Muscle of arm (tissue), 14 donors: ENCODE measurements at places on chromosomes 6 and 20.
A peak's percentile ranks its signal among the peaks of the same experiment; 100 is the strongest.

GRCh38 chr6:125154118-125154760, 666 bp downstream of the TPD52L1 start:
- DNase-seq = peak; percentile 9

- DNase-seq = no peak
These were observed 4.7 kb downstream of the ECT2L start for GRCh38 chr6:138800377-138801150.

DNA sequence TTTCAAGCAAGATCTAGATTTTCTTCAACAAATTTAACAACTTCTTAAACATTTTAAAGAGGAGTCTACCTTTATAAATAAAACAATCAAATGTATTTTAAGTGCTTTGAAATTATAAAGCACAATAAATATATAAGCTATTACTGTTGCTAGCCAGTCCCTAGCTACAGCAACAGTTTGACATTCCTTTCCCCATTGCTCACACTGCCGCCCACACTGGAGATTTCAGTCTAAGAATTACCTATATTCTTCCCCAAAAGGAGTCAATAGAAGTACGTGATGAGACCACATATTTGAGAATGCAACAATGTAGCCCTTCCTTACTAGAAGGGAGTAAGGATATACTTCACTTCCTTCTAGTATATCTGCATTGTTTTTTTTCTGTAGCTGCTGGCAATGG, 65.3 kb upstream of the RNF146 start:
- DNase-seq = no peak

DNA sequence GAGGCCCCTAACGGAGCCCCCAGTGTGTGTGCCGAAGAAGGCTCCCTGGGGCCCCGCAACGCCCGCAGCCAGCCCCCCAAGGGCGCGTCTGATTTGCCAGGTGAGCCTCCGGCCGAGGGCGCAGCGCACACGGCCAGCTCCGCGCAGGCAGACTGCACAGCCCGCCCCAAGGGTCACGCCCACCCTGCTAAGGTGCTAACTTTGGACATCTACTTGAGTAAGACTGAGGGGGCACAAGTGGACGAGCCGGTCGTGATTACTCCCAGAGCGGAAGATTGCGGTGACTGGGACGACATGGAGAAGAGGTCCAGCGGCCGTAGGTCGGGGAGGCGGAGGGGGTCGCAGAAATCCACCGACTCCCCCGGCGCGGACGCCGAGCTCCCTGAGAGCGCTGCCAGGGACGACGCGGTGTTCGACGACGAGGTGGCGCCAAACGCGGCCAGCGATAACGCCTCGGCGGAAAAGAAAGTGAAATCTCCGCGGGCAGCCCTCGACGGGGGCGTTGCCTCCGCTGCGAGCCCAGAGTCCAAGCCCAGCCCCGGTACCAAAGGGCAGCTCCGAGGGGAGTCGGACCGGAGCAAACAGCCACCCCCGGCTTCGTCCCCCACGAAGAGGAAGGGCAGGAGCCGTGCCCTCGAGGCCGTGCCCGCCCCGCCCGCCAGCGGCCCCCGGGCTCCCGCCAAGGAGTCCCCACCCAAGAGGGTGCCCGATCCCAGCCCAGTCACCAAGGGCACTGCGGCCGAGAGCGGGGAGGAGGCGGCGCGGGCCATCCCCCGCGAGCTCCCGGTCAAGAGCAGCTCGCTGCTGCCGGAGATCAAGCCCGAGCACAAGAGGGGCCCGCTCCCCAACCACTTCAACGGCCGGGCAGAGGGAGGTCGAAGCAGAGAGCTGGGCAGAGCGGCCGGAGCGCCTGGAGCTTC, 117.0 kb downstream of the RTN4IP1 start:
- DNase-seq = peak; percentile 40
